NCI-H1417 treated with DMSO at 0.1 percent for 48 hours (cell line): ENCODE measurements at places on chromosomes 1 and 21.
A peak's percentile ranks its signal among the peaks of the same experiment; 100 is the strongest.

DNA sequence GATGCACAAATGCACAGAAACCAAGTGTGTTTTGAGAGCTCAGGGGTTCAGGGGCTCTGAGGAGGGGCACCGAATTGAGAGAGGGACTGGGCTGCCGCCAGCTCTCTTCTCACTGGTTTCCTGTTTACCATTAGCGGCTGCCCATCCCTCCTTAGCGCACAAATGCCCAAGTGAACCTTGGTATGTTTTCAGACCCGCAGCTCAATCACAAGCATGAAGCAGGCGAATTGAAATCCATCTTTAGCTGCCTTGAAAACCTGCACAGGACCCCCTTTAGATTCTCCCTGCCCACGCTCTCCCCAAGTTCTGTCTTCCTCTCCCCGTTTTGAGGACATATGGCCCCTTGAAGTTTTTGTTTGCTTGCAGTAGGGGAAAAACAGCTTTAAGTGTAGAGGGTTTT is 61.1 kb upstream of the ACOT11 start:
- DNase-seq = no peak

DNA sequence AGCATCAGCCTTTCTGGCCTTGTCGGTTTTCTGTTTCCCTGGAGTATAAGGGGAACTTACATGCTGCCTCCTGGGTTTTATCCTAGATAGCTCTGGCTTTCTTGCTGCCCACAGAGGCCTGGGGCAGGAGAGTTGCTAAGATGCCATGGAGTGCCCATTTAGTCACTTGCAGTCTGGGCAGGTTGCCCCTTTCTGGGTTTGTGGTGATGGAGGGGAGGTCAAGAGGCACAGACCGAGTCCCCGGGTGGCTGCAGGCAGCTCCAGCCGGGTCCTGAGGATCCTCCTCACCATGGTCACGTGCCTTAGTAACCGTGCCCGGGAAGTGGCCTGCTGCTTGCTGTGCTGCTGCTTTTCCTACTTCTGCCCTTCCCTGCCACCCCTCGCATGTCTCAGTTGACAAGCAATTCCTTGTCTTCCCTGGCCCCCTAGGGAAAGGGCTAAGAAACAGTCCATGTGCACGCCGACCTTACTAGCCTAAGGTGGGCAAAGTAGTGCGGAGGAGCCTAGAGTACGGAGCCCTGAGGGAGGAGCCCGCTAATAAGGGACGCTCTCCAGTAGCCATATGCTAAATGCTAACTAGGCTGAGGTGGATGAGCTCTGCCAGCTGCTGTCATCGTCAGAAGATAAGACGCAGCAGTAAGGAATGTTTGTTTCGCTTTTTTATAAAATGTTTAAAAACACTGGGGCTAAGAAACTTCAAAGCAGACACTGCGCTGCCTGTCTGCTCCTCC is 34.8 kb downstream of the CLCA1 start:
- no peak for DNase-seq

- no peak for DNase-seq
Observed at GRCh38 chr1:198531891-198532290, 8.6 kb downstream of the ATP6V1G3 start.

- no peak for DNase-seq
Observed at GRCh38 chr1:9822897-9823692, 670 bp downstream of the CLSTN1 start.

- DNase-seq = no peak
Observed at GRCh38 chr1:210347112-210347511, 18.4 kb downstream of the HHAT start.

DNA sequence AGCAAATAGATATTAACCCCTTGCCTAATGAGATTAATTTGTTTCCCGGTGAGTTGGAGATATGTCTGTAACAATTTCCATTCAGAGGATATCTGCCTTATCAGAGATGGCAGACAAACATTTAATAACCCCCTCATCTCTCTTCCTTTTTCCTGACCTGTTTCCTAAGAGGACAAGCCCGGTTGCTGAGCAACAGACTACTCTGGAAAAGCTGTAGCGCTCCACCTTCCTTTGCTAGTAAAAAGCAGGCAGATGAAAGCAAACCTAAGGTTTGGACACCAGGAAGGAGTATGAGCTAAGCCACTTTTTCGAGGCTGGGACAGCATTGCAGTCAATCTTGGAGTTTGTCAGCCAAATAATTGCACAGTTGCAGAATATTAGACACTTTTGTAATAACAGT is 82.4 kb downstream of the RGS21 start:
- DNase-seq = no peak

GRCh38 chr1:43367026-43367903 is 546 bp downstream of the ELOVL1 start:
- no peak for DNase-seq

DNA sequence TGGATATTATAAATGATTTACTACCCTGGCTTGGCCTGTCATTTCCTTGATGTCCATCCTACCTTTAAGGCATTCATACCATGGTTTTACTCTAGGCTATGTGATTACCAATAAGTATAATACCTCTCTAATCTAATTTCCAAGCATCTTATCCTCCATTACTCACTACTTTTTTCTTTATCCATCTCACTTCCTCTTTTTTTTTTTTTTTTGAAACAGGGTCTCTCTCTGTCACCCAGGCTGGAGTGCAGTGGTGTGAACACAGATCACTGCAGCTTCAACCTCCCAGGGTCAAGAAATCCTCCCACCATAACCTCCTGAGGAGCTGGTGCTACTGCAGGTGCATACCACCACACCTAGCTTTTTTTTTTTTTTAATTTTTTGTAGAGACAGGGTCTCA is 39.9 kb downstream of the INKA2 start:
- no peak for DNase-seq

DNA sequence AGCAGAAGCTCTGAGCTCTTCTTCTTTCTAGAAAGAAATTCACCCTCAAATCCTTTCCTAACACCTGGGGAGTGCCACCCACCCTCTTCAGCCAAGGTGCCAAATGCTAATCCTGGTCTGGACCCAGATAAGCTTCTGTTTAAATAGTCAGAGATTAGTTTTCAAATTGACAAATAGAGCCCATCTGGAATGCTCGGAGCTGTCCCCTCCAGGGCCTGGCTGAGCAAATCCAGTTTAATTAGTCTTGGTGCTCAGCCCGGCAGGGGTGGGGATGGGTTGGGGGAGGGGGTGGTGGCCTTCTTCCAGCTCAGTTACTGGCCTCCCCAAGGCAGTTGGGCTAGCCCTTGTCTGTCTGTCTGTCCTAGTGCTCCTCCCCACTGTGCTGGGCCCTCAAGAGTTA is 269.5 kb downstream of the GRIK3 start:
- DNase-seq = no peak

DNA sequence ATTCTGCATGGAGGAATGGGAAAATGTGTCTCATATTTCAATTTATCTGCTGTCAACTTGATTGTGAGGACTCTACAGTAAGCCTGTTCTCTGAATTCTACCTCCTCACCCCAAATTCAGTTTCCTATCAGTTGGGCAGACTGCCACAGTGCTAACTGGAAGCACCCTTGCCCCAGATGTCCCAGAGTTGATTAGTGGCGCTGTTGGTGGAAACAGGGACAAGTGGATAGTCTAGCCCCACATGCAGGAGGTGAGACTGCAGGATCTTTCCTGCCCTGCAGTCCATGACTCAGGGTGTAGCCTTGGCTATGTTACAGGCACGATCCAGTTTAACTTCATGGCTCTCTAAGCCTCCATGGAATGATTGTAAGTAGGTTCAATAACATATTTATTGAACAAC is 22.1 kb downstream of the ADAM30 start:
- no peak for DNase-seq

DNA sequence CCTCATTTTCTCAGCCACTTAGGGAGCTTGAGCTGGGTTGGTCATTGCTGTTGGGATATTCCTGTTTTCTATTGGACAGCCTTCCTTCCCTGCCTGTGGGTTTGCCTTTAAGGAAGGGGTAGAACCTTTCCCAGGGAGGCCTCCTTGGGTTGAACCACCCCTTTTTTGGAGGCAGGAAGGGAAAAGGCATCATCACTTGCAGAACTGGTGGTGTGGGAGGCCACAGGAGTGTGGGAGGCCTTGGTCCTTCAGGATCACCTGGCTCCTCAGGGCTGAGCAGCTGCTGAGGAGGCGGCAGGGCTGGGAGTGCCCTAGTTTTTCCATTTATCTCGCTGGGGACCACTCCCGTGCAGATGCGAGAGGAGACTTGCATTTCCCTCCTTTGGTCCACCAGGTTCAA is 667 bp upstream of the CYB561D1 start:
- DNase-seq = no peak

- DNase-seq = no peak
Observed at GRCh38 chr1:16302709-16303627, 49.3 kb downstream of the FBXO42 start.

- DNase-seq = no peak
Observed at GRCh38 chr1:242877229-242877628, 352.7 kb upstream of the PLD5 start.

- DNase-seq = no peak
Observed at GRCh38 chr1:55861676-55862340, 646.6 kb upstream of the USP24 start.

- DNase-seq = peak; percentile 28
Observed at GRCh38 chr21:37916310-37917051, at the start of gene KCNJ6. Gene KCNJ6 (minus strand): TSS chr21:37916457. CDS start chr21:37840682, 75,775 bp downstream.
